ENCODE measurements at places on chromosomes 5 and 9. TPM values are rescaled to one million over a fixed set of nuclear protein-coding genes. Genes with fewer than 3 reads are reported as not detected.
A peak's percentile ranks its signal among the peaks of the same experiment; 100 is the strongest.

- DNase-seq: no peak
Observed at GRCh38 chr9:120946259-120946658, 19.7 kb upstream of the TRAF1 start.

DNA sequence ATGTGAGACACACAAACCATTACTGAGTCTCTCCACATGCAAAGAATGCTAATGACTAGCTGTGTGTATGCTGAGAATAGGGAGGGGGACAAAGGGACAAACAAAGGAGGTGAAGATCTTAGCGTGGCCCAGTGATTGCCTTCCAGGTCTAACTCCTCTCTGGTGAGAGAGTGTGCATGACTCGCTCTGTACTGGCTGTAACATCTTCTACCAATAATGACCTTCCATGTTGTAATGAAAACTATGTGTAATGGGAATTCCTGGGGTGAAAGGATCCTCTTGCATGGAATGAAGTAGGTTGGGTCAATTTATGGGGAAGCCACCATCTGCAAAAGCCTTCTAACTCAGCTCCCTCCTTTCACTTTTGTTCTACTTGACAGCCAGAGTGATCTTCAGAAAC, 24.4 kb upstream of the GPR151 start:
- DNase-seq: no peak

GRCh38 chr9:132288361-132288760, 66.4 kb downstream of the SETX start:
- no peak for DNase-seq

The SLC4A9 gene
- polyA plus RNA-seq: not detected

The PRKAA1 gene
- polyA plus RNA-seq: 55.8 TPM

DNA sequence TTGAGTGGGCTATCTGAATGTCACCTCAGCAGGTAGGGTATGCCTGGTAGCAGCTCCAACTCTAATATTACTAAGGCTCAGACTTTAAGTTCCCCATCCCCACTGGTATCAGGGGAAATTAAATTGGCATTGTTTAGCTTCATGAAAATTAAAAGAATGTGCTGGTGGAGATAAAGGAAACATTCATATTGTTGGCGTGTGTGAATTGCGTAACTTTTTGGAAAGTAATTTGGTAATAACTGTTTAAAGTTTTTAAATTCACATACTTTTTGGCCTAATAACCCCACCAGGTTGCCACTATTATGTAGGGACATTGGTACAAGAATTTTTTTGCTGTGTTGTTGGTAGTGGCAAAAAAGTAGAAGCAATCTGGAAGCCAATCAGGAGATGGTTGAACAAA, 29.4 kb downstream of the TNPO1 start:
- DNase-seq: no peak

DNA sequence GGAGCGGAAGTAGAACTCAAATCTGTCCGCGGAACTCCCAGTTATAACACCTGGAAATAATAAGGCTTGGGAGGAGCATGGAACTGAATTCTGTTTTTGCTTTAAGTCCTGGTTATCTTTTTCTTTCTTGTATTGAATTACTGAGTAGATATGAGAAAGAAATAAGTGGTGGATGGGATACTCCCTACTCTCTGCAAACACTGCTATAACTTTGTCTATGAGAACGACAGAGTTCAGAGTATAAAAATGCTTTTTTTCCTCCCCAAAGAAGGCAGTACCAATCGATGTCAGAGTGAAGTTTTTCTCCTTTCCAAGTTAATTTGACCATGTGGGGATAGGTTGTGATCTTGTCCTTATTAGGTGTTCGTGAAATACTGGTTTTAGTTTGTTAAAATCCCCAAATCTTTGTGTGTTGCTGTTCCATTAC, 1.2 kb downstream of the RIC1 start:
- peak; percentile 46 for DNase-seq

DNA sequence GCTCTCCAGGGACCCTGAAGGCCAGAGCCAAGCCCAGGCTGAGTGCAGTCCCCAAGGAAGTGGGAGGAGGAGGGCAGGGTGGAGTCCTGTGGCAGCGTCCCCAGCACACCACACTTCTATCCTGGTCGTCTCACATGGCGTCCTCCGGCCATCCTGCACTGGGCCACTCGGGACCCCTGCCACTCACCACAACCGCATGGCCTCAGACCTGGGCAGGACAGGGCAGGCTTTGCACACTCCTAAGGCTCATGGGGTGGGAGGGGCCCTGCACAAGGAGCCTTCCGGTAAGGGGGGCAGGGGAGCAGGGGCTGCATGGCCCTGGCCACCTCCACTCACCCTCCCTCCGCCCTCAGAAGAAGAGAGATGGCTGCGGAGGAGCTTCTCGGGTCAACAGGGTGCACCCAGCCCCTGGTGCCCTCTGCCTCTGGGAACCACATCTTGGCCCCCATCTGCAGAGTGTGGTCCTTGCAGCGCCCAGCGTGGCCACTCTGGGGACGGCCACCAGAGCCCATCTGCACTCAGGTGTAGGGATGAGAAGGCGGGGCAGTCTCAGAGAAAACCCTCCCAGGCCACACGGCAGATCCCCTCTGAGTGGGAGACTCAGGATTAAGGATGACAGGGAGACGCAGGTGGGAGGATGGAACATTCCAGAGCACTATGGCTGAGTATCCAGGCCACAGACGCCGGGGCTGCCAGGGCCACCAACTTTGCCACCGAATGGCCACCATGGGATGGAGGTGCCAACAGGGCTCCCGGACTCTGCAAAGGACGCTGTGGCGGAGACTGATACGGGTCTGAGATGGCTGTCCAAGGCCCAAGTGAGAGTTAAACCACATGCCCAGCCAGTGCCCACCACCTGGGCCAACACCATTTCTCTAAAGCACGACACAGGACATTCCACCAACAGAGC, 7.6 kb downstream of the TPPP start:
- DNase-seq: no peak

DNA sequence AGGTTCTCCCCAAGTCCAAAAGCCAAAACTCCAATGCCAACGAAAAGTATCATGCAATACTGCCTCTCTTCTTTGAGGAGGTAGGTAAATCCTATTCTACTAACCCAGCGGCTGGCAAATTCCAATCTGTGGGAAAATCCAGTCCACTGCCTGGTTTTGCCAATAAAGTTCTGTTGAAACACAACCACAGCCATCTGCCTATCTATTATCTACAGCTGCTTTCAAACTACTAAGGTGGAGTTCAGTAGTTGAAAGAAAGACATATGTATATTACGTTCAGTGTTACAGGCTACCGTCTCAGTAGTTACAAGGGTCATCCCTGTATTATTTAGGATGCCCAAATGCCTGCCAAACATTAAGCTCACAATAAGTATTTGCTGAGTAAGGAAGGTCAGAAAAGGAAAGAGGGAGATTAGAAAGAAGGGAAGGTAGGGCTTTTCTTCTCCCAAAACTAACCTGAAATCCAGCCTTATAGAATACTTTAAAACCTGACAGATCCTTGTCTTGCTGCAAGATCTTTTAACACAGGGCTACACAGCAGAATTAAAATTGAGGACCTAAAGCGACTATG, 16.2 kb downstream of the ARL15 start:
- no peak for DNase-seq

The KIF3A gene
- 9.9 TPM for polyA plus RNA-seq

GRCh38 chr5:176170084-176170483, 68.1 kb upstream of the SIMC1 start:
- DNase-seq: no peak

GRCh38 chr5:158684469-158684868, 415.2 kb downstream of the EBF1 start:
- no peak for DNase-seq

The GARIN3 gene
- not detected for polyA plus RNA-seq

DNA sequence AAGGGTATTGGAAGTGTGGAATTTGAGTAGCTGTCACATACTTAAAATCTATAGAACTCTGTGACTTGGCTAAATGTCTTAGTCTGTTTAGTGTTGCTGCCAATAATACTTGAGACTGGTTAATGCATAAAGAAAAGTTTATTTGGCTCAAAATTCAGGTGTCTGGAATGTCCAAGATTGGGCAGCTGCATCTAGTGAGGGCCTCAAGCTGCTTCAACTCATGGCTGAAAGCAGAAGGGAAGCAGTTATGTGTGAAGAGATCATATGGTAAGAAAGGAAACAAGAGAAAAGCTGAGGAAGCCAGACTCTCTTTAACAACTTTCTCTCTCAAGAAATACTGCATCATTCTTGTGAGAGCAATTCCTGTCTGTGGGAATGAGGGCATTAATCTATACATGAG, 1043.3 kb upstream of the CDH6 start:
- DNase-seq: no peak

The NUTM2F gene
- polyA plus RNA-seq: not detected

The PCSK5 gene
- polyA plus RNA-seq: 1.0 TPM

The MEIKIN gene
- not detected for polyA plus RNA-seq

DNA sequence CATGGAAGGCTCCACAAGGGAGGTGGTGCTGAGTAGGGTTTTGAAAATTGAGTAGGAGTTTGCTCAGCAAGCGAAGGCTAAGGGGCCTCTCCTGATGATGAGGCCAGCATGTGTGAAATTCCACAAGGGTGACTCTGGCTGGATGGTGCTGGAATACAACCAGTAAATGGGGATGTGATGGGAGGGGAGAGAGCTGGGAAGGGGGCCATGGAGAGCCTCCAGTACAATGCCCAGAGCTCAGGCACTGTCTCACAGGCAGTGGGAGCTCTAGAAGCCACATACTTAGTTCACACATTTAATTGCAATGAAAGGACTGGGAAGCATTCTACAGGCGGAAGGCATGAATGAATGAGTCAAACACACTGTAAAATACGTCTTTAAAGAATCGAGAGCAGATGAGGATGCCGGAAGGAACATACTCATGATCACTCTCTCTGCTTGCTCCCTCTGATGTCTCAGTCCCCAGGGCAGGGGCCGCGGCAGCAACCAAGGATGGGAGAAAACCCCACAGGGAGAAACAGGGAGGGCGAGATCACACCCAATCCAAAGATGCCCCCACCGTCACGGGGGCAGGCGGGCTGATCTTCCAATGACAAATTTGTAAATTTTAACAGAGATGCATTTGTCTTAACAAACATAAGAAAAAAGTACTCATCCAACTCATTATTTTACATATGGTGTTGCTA, 261.0 kb downstream of the NSG2 start:
- no peak for DNase-seq

DNA sequence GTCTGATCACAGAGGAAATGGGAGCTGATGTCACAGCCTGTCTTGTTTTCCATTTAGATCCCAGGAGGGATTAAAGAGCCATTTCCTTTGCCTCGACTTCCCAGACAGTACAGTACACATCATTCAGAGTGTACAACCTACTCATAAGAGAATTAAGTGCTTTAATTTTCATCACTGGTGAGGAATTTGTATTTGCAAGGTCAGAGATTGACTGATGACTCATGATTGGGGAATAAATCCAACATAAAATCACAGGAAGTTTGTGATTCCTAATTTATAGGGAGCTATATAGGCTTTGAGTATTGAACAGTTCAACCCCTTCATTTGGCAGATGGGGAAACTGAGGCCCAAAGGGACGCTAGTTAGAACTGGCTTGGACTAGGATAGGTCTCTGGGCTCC, 4.1 kb upstream of the TOMM5 start:
- no peak for DNase-seq

DNA sequence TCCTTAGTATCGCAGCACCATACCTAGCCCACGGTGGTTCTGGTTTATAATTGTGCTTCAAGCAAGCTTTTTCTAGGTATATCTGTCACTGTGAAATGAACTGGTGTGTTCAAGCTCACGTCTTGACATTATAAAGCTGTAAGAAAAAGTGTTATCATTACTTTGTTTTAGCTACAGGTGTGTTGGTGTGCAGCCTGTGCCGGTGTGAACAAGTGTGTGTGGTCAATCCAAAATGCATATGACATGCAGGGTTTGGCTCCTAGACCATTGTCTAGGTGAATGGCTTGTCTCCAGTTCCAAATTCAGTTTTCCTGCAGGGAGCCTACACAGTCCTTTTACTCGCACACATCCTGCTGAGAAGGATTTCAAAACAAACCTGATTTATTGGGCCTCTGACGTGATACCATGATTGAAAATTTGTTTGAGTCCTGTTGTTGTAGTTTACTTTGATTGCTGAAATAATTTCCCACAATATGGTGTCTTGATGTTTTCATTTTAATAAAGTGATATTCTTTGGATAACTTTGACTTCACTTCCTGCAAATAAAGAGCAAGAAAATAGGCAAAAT, 3.7 kb downstream of the LSM11 start:
- DNase-seq: no peak

The SPINK7 gene
- not detected for polyA plus RNA-seq

- DNase-seq: no peak
Observed at GRCh38 chr5:155418960-155419579, 405.5 kb downstream of the KIF4B start.

DNA sequence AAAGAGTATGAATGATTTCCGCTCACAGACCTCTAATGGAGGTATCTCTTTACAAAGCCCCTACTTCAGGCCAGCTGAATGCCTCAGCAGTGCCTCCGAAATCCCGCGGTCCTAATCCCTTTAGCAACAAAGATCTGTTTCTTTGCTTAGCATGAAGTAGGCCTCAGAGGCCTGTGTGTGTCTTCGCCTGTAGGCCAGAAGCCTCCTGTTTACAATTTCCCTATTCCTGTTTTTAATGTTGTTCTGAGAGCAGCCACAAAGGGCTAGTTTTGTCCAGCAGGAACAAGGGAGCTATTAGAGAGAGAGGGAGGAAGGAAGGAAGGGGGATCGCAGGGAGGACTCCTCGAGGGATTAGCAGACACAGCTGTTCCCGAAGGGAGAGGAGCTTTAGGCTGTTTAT, 166.4 kb upstream of the SPRY4 start:
- DNase-seq: no peak

- no peak for DNase-seq
Observed at GRCh38 chr5:16712178-16712577, 95.4 kb upstream of the RETREG1 start.

DNA sequence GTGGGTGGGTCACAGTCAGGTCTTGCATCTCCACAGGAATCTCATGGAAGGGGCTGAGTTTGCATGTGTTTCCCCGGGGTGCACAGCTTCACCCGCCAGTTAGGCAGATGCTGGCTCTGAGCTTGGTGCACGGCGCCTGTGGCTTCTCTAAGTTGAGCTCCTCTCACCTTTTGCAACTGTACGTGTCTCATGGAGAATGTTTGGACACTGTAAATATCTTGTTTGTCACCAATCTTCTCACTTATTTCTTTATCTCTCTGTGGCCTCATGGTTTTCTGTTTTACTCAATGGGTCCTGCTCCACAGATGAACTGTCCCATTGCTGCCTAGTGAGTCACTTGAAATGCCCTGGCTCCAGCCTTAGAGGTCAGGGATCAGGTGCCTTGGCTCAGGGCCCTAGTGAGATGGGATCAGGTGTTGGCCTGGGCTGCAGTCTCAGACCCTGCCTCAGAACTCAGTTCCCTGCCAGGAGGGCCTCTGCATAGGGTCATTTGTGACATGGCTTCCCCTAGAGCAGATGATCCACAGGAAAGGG, 61.6 kb downstream of the WNK2 start:
- DNase-seq: no peak

- DNase-seq: no peak
Observed at GRCh38 chr9:111599955-111600343, 502 bp upstream of the PTGR1 start.

The ADGRV1 gene
- polyA plus RNA-seq: not detected

The PKD2L2 gene
- polyA plus RNA-seq: 0.60 TPM

All from CD4-positive, CD25-positive, alpha-beta regulatory T cell (primary cell).